T-helper 1 cell (primary cell): ENCODE measurements at places on chromosomes 1 and 21.
A peak's percentile ranks its signal among the peaks of the same experiment; 100 is the strongest.

DNA sequence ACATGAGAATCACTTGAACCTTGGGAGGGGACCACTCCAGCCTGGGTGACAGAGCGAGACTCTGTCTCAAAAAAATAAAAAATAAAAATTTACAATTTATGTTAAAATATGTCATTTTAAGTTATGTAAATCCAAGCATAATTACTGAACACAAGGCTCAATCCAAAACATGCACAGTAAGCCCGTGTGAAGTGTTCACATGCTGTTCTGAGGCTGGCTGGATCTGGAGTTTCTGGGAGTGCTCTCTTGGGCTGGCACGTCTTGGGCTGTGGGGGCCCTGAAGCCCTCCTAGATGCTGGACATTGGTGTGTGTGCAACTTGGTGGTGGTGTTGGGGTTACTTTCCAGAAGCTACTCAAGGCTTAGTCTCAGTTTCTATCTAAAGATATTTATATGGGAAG lies 25.2 kb downstream of the ADARB1 start:
- DNase-seq = no peak

- DNase-seq = peak; percentile 74
Observed at GRCh38 chr1:156226116-156226538, 13.3 kb downstream of the PMF1 start.

DNA sequence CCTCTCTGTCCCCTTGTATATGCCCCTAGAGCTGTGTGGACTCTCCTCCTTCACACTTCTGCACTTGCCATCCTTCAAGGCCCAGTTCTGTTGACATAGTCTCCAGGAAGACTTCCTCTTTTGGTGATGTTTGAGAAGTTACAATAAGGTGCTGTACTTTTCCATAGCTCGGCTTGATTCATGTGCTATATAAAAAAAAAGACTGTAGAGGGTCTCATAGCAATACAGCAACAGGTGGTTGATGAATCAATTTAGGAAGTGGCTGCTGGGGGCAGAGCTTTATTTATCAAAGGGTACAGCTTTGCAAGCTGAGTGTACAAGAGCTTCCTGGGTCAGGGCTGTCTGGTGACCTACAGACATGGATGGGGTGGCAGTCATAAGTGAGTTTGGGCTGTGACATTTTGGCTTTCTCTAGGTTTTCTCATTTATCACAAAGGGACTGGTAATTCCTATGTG lies 102.7 kb downstream of the RUNX1 start:
- DNase-seq = no peak

DNA sequence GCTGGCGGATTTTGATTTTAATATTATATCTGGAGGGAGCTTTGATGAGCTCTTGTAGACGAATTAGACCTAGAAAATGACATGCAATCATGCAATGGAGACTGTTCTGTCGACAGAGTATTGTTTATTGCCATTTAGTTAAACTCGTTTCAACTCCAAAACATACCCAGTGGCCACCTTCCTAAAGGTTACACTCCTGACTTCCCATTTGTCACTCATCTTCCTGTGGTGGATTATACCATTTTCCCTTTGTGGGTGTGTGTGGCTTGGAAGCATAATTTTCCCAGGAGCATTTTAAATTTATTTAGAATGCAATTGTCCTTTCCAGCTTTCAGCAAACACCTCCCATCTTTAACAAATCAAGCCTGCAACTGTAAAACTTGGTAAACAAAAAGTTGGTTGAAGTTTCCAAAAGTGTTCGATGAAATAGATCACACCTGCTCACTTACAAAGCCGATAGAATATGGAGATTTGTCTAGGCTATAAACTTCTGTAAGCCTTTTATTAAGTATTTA lies 266.6 kb downstream of the GRIK1 start:
- DNase-seq = no peak

- no peak for DNase-seq
Observed at GRCh38 chr1:98677288-98677687, 15.8 kb downstream of the SNX7 start.

- DNase-seq = no peak
Observed at GRCh38 chr1:180945551-180945950, 32.9 kb downstream of the KIAA1614 start.

DNA sequence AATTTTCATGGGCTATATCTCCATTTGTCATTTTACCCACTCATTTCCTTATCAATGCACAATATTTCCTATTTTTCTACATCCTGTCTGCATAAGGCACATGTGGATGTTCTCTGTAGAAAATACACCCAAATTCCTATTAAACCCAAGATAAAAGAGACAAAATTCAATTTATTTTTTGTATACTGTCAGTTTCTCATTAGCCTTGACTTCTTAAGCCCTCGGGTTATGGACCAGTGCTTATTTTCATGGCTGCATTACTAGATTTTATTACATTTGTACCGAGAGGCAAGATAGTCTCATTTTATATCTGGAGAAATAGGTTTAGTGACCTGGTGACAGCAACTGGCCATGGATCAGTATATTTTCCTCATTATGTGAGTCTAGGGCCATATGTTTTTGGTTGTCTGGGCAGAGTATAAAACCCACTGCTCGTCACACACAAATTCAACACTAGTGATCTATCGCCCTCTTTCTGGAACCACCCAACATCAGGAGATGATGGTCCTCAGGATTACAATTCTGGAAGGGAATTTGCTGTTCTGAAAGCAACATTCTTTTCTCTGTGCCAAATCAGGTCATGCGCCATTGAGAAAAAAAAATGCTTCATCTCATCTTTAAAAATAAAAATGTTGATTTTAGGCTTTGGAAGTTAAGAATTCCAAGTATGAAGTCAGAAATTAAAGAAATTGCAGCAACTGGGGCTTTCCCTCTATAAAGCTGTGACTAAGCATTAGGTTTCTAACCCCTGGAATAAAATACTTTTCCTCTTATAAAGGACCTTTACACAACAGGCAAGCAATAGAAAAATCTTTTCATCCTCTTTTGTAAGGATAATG lies 81.4 kb downstream of the ASTN1 start:
- DNase-seq = no peak
